NB4 (cell line): ENCODE measurements at places on chromosomes 7 and 10.

DNA sequence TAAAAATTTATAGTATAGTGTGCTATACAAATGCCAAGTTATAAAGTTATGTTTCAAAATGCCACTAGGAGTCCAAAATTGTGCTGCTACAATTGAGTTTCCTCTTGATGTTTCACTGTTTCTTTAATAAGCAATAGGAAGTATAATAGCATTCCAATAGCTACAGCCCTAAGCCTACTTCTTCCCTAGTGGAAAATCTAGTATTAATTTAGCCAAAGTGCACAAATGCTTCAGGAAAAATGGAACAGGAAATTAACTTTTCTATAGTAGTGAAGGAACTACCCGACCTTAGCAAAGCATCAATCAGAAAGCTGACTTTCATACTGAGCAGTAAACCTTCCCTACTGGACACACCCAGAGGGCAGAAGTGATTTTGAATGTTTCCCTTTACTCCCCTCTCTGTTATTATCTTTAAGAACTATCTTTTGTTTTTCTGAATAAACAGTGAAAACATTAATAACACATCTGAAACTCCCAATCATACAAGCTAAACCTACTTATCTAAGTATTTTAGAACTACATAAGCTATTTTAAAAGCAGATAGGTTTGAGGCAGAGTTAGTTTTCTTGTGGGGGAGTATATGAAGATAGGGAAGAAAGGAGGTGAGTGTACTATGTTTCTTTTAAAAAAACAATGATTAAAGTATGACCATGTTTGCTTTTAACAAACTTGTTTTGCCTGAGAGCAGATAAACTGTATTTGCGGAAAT is 13.7 kb downstream of the CPED1 start:
- no peak for DNase-seq

- no peak for DNase-seq
Observed at GRCh38 chr7:119196183-119196582, 971.7 kb downstream of the ANKRD7 start.

DNA sequence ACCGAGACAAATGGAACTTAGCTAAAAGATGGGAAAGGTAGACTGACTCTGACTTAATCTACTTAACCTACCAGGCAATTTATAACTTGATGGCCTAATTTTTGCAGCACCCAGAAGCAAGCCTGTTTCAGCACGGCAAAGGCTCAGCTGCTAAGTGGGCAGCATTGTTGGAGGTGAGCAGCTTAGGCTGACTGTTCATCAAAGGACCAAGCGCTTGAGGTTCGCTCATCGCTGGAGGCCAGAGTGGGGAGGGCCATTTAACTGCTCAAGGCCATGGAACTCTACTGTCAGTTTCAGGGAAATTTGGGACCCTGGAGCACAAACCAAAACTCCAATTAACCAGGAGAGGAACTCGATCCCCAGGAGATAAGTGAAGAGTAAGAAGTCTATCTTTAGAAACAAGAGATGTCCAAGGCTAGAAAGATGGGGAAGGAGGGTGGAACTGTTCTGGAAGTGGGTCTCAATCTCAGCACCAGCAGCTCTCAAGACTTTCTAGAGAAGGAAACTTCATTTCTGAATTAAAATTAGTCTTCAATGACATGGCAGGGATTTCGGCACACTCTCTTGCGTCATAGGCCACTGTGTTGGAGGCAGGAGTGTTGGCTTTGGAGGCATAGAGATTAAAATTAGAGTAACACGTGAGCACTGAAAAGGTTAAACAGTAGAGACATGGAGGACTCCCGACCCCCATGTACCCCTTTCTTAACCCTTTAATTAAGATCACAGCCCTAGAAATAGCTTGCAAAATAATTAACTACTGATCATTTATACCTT is 43.1 kb downstream of the EGFR start:
- no peak for DNase-seq

DNA sequence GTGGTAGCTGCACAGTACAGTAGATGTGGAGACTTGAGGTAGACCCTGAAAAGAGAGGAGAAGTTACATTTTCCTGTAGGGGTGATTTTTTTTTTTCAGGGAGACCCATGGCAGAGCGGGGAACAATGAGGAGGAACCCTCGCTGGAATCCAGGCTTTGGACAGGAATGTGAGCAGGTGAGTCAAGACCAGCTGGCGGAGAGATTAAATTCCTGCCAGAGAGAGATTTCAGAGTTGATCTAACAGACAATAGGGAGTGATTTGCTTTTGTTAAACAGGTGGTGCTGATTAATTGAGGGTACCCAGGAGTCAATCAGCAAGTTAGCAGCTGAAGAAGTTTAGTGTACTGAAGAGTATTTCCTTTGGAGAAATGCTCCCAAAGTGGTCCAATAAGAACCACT is 41.6 kb upstream of the MINDY3 start:
- DNase-seq: no peak

DNA sequence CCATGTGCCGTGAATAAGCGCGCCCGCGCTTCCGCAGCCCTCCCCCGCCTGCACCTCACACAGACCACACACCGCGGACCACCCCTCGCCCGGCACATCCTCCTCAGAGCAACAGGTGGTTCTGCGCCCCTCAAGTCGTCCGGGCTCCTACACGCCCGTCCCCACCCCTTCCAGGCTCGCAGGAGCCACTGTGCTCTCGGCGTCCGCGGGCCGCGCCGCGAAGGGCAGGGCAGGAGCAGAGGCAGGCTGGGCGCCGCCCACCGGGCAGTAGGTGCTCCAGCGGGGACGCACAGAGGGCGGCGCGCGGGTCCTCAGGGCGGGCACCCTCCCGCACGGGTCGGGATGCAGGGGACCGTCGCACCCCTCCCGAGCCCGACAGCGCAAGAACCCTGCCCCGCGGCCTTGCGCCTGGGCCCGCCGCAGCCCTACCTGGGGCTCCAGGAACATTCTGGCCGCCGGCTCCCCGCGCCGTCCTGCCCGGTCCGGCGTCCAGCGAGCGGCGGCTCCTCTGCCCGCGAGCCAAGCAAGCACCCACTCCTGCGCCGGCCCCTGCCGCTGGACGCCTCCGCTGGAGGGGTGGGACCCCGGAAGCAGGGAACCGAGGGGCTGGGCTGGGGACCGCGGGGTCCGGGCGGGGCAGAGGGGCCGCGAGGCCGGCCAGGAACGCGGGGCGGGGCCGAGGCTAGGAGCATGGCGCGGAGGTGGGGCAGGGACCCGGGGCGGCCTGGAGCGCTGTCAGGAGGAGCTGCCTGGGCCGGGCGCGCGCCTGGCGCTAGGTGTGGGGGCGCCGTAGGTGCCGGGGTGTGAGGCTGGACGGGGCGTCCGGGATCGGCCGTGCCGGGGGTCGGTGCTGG is 37.4 kb downstream of the RASGEF1A start:
- DNase-seq: no peak

GRCh38 chr7:132690174-132690573 is 113.9 kb upstream of the PLXNA4 start:
- DNase-seq: no peak

DNA sequence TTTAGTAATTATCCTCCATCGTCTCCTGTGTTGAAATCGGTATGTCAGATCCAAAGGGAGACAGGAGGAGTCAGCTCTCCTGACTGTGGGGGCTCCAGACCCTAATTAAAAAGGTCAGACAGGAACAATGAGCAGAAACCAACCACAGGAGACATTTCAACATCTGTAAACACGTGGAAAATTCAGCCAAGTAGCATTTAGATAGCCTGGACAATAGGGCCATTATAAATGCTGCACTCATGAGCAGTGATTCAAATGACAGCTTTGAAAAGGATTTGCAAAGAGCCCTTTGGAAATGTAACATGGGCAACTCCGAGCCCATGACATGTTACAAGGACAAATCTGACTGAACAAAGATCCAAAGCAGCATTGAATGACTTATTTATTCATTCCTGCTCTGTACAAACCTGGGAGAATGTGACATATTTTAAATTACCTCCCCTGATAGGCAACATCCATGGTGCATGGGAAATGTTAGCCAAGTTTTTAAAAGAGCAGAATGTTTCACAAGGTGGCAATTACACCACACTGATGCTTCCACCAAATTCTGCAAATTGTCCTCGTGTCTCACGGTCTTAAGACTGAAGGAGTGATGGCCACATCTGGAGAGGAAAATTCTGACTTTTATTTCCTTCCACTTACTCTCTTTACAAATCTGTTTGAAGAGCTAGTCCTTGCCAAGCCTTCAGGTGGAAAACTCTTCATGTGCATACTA is 113.3 kb upstream of the KMT2E start:
- DNase-seq: no peak

- no peak for DNase-seq
Observed at GRCh38 chr7:27433581-27433980, 191.0 kb downstream of the EVX1 start.

GRCh38 chr10:100742936-100743335 is 2.4 kb upstream of the PAX2 start:
- no peak for DNase-seq

- no peak for DNase-seq
Observed at GRCh38 chr7:105778956-105779355, 97.4 kb downstream of the ATXN7L1 start.

DNA sequence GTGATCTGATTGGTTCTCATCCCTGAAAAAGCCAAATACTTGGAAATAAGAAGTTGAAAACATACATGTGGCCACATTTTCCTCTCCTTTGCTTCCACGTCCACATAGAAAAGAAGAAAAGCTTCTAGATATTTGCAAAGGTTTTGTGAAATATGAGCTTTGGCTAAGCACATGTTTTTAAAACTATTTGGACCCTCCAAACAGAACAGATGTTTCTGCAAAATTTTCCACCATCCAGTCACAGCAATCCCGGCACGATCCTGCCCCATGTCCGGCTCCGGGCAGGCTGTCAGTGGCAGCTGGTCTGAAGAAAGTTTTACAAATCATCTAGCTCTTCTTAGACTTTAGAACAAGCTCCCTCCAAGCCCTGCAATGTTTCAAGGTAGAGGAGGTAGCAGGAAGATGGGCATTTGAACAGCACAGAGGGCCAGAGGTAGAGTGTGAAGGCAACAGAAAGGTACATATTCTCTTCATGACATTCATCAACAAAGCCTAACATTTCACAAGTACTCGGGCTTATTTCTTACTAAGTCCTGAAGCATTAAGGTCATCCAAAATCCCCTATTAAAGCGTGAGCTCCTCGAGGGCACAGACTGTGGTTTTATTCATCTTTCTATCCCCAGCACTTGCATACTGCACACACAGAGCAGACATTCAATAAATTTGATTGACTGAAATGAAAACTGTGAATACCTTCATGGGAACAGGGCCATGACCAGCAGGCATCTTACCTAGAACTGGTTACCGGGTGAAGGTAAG is 110.1 kb downstream of the JAZF1 start:
- DNase-seq: no peak

DNA sequence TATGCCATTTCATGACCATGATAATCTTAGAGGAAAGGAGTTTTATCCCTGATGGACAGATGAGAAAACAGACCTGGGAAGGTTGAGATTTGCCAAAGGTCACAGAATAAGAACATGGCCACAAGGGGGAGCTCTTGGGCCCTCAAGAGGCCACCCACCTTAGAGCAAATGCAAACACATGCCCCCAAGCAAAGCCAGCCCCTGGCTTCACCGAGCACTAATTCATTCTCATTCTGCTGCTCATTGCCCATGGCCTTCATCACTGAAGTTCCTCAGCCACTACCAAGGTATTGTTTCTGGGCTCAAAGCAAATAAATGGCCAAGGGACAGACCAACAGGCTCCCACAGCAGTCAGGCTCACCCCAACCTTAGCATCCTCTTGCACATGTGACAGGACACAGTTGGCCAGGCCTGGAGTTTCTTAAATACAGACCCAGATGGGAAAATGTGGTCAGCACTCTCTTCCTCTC is 44.2 kb downstream of the PDLIM1 start:
- DNase-seq: peak; percentile 75

GRCh38 chr7:75644589-75644988 is 94.2 kb downstream of the HIP1 start:
- no peak for DNase-seq

DNA sequence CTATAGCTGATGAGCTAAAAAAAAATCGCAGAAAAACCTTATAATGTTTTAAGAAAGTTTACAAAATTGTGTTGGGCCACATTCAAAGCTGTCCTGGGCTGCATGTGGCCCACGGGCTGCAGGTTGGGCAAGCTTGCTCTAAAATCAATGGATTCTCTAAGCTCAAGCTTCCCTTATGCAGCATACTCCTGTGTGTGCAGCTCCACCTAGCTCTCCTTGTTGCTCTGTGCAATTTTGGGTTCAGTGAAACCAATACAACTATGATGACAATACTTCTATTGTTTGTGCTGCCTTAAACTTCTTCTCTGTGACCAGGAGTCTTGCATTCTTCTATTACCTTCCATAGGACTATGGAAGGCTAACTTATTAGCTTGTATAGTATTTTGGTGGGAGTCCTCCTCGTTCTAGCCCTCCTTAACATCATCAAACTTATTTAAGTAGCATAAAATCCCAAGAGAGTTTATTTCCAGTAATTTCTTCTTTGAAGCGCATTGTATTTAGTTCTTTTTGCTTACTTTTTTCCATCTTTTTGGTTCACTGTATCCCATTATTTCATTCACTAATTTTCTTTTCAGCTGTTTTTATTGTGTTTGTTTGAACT is 170.9 kb upstream of the SMIM30 start:
- DNase-seq: peak; percentile 80

DNA sequence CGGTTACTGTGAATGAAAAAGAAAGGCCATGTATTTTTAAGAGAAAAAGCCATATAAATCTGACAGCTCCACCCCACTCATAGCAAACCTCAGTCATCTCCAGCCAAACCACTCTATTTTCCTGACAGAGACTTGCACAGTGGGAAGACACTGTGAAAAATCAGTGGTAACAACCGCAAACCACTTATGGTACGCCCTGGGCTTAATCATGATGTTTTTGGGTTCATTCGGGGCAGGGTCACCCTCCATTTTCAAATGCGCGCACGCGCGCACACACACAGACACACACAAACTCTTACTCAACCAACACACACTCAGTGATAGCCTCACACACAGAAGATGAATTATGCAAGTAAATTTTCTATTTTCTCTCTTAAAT is 82.1 kb upstream of the HPS1 start:
- DNase-seq: no peak

- no peak for DNase-seq
Observed at GRCh38 chr10:34526758-34527730, 288.1 kb downstream of the PARD3 start.

DNA sequence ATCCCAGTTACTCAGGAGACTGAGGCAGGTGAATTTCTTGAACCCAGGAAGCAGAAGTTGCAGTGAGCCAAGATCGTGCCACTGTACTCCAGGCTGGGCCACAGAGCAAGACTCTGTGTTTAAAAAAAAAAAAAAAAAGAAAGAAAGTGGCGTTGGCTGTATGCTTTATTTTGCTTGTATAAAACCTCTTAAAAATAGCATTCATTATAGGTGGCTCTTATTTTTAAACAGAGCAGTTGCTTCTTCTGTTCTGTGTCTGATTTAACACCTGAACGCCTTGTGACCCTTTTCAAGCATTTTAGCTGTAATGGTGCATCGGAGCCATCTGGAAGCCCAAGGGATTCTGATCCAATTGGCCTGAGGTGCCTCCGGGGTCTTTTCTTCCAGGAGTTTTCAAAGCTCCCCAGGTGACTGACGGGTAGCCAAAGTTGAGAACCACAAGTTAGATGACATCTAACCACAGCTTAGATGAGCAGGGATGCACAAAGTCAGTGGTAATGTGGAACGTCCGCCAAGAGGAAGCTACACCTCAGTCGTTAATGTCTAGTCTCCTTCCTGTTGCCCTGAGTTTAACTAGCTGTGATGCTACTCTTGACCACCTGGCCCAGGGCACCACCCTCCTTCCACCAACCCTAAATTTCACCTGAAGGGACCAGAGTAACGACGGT is 274.6 kb upstream of the KLF6 start:
- DNase-seq: peak; percentile 51
